ENCODE measurements at places on chromosomes 6 and 20. TPM values are rescaled to one million over a fixed set of nuclear protein-coding genes. Genes with fewer than 3 reads are reported as not detected.

DNA sequence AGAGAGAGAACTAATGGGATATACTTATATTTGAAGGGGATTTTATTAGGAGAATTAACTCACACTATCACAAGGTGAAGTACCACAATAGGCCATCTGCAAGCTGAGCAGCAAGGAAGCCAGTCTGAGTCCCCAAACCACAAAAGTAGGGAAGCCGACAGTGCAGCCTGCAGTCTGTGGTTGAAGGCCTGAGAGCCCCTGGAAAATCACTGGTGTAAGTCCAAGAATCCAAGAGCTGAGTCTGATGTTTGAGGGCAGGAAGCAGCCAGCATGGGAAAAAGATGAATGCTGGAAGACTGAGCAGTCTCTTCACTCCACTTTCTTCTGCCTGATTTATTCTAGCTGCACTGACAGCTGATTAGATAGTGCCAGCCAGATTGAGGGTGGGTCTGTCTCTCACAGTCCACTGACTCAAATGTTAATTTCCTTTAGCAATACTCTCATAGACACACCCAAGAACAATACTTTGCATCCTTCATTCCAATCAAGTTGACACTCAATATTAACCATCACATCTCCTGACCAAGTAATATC is 823.9 kb downstream of the PHF3 start:
- no peak for DNase-seq

DNA sequence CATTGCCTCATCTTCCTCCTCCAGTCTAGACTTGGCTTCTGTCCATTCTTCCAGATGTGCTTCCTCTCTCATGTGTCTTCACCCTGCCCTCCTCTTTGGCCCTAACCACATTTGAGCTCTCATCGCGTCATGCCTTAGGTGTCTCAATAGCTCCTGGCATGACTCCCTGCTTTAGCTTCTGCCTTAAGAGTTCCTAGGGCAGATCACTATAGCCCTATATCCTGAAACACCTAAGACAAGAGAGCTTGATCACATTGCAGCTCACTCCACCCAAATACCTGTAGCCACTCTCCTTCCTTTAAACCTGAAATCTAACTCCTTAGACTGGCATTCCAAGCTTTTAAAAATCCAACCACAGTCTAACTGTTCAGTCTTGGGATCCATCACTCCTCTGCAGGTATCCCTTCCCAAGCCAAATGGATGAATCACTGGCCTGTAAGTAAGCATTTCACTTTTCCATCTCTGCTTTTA is 69.0 kb upstream of the STXBP5 start:
- no peak for DNase-seq

DNA sequence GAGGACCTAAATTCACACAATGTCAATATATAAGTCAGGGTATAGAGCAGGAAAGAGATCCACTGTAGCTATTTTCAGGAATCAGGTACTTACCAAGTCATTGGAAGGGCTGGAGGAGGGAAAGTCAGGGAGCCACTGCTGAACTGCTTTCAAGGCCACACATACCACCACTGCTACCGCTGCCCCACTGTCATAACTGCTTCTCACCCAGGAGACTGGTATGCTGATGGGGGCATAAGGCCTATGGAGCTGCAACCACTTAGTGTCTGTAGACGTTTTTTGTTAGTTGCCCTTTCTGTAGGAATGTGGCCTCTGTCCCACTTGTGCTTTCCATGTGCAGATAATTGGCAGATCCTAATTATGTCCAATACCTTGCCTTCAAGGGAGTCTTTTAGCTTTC is 5.4 kb downstream of the SMAP1 start:
- DNase-seq, result no peak

Gene SIM1
- total RNA-seq, result 0.55 TPM

DNA sequence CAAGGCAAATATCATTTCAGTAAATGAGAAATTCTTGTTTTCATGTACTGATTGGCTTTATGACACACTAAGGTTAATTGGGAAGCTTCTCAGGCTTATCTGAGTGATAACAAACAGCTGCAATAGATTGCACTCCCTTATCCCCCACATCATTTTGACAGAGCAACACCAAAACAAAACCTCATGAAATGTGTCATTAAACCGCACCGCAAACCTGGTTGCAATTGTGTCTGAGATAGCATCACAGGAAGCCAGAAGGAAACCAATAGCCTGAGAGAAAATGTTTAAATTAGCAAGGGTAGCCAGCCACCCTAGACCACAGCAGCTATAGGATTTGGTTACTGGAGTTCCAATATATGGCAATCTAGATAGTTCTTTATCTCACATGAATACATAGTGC is 31.6 kb upstream of the LAMA4 start:
- DNase-seq, result no peak
